ENCODE measurements at places on chromosomes 11 and 22.

GRCh38 chr11:16395601-16396000 is 39.3 kb upstream of the SOX6 start:
- no peak for DNase-seq

GRCh38 chr11:12249590-12250260 is 127.6 kb upstream of the PARVA start:
- DNase-seq, result no peak

DNA sequence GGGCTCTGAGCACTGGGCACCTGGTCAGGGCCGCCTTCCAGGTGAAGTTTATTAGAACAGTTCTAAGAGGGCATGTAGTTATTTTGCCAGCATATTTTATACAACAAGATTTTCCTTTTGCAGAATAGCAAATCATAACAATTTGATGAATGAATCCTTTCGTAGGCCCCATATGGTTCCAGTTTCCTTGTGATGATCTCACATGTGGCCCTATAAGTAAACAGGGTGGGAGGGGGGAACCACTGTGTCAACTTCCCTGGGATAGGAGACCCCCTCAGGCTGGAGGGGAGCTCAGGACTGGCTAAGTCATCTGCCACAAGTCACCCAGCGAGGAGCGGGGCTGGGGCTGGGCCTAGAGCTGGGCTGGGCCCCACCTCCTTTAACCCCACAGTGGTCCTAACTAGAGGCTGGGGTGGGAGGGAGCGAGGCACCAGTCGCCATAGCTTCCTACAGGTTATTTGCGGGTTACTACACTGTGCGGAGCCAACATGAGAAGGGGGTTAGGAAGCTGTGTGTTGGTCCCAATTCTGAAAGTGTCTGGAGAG is 4.2 kb downstream of the FBLN1 start:
- no peak for DNase-seq

GRCh38 chr11:102237096-102237735 is 80.1 kb upstream of the BIRC3 start:
- no peak for DNase-seq

GRCh38 chr22:36419912-36420882 is 32.4 kb upstream of the MYH9 start:
- DNase-seq, result no peak

All from stimulated activated naive CD4-positive, alpha-beta T cell treated with Interleukin-2 at 50 U/mL for 16 hours (primary cell).